ENCODE measurements at places on chromosomes 5 and 9. TPM values are rescaled to one million over a fixed set of nuclear protein-coding genes. Genes with fewer than 3 reads are reported as not detected.

The SCGB3A1 gene
- not detected for total RNA-seq

DNA sequence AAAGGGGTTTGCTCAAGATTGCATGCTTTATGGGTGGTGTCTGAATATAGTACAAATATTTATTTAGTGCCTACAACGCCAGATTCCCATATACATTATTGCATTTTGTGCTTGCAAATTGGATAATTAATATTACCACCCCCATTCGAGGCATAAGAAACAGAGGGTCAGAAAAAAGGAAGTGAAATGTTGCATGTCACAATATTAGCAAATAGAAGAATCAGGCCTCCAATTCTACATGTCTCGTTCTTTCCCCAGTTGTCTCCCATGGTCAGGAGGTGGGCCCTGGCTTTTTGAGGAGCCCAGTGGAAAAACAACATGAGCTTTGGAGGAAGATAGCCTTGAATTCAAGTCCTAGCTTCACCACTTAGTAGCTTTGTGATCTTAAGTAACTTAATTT is 98.1 kb upstream of the CCDC112 start:
- no peak for DNase-seq

GRCh38 chr5:111472579-111472978 is 39.8 kb downstream of the STARD4 start:
- no peak for DNase-seq

DNA sequence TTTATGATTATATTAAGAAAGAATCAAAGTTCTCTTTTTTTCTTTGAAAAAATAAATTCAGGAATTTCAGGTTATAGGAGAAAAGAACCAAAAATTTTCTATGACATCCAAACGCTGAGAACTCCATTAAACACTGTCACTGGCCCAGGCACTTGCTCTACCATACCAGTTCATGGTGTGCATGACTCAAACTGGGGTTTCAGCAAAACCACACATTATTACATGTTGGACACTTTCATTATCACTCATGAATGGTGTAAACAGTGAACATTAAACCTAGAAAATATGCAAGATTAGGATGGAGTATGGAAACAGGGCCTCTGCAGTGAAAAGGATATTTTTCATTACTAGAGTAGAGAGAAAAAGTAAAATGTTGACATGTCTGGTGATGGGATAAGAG is 369.9 kb upstream of the FAM174A start:
- no peak for DNase-seq

GRCh38 chr9:134585746-134586706 is 55.6 kb upstream of the COL5A1 start:
- DNase-seq: peak; percentile 42

All from hematopoietic multipotent progenitor cell (in vitro differentiated cells).